Cardiac muscle cell (in vitro differentiated cells and primary cell): ENCODE measurements at places on chromosomes 12 and 14. TPM values are rescaled to one million over a fixed set of nuclear protein-coding genes. Genes with fewer than 3 reads are reported as not detected.

DNA sequence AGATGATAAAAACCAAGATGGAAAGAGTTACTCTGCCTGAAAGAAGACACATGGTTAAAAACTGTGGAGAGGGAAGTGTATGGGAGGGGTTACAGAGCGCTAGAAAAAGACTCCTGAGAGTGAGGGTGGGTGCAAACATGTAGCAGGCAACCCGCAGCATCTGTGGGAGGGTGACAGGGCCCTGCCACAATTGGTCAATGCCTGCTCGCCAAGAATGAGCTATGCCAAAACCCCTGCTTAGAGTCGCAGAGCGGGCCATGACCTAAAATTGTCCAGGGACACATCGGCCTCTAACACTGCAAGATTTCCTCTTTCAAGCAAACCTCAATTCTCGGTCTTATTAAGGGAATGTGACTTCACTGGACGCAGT lies 700 bp downstream of the PRKAG1 start:
- peak; percentile 70 for DNase-seq

GRCh38 chr14:51447411-51447810 lies 204.3 kb upstream of the FRMD6 start:
- no peak for DNase-seq

DNA sequence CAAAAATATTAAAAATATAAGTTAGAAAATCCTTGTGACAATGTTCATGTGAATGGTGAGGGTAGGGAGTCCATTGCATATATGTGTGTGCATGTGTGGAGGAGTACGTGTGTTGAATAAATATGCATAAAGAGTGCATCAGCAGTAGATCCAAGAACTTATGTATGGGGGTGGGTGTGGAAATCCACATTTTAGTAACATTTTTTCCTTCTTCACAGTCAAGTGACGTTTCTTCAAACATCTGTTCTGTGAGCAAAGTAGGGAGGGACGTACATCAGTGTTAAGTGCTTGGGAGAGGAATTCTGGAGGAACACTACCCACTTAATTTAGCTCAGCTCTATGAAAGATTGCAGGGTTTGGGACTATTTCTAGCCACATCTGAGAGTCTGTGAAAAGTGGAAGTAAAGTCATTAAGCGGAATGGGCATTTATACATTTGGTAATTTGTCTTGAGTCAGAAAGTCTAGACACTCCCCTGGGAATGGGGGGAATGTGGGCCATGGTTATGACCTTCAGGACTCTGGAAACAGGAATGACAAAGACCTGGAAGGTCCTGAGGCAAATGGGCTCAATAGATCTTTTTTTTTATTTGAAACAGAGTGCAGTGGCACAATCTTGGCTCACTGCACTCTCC lies 156.4 kb upstream of the PLXNC1 start:
- no peak for DNase-seq

EIF2S3B gene
- 0.39 and 0.95 TPM in 2 replicates for total RNA-seq

NTF3 gene
- 2.6 and 4.7 TPM in 2 replicates for total RNA-seq
